ENCODE measurements at places on chromosomes 1 and 21.

- DNase-seq: no peak
- no peaks in the 10 kb centered on the region for H3K36me3 ChIP-seq
- H3K4me1 ChIP-seq: no peaks in the 10 kb centered on the region
- H3K27ac ChIP-seq: no peak overlapping the region
- no peaks in the 10 kb centered on the region for H3K27me3 ChIP-seq
Observed at GRCh38 chr21:35943752-35944151, 116.6 kb downstream of the SETD4 start.

- H3K4me1 ChIP-seq: no peaks in the 10 kb centered on the region
- H3K27me3 ChIP-seq: no peaks in the 10 kb centered on the region
- H3K4me3 ChIP-seq: no peak overlapping the region
- DNase-seq: no peak
Observed at GRCh38 chr1:190179817-190180216, 297.8 kb downstream of the BRINP3 start.

- H3K4me1 ChIP-seq: no peaks in the 10 kb centered on the region
- H3K4me3 ChIP-seq: no peak overlapping the region
- H3K36me3 ChIP-seq: no peaks in the 10 kb centered on the region
- no peak overlapping the region for H3K27ac ChIP-seq
Observed at GRCh38 chr1:20311289-20311688, 20.6 kb downstream of the VWA5B1 start.

DNA sequence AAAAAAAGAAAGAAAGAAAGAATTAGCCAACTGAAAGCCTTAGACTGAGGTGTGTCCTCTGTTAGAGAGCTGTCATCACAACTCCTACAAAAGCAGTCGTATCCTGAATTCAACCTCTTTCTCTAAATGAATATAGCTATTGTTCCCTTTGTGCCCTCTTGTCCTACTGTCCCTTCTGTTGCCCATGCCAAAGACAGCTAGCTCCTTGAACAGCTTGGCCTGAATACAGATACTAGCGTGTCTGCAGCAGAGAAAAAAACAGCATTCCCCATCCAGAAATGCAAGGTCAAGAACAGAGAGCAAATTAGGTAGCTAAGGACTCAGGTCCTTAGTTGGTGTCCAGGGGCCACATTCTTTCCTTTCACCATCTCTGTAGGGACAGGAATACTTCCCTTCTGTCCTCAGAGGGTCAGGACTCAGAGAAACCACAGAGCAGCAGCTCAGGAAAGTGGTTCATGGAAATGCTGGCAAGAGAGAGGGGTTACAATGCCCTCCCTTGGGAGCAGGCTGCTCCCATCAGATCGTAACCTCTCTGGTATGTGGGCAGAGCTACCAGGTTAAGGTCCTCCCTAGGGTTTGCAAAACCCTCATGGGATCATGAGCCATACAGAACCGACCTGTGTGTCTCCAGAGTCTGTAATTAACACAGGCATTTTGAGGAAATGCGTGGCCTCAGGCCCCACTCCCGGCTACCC is 1.8 kb upstream of the ZBTB48 start:
- DNase-seq: no peak
- peaks cover 16% of the 10 kb centered on the region for H3K4me1 ChIP-seq
- no peaks in the 10 kb centered on the region for H3K36me3 ChIP-seq
- no peak overlapping the region for H3K4me3 ChIP-seq
- no peak overlapping the region for H3K27ac ChIP-seq
- H3K27me3 ChIP-seq: no peaks in the 10 kb centered on the region

DNA sequence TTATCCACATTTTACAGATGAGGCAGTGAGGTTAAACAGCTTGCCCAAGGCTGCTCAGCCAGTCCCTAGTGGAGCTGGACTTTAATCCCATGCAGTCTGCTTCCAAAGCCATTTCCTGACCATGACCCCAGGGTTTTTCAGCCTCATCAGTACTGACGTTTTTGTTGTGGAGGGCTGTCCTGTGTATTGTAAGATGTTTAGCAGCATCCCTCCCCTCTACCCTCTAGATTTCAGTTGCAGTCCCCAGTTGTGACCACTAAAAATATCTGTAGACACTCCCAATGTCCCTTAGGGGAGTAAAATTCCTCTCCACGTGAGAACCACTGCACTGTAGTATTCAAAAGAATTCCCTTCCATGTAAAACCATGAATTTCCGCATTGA is 30.2 kb upstream of the C1orf105 start:
- peak overlapping the region; percentile 33 for H3K27ac ChIP-seq
- H3K4me1 ChIP-seq: no peaks in the 10 kb centered on the region
- no peak for DNase-seq
- no peak overlapping the region for H3K4me3 ChIP-seq

DNA sequence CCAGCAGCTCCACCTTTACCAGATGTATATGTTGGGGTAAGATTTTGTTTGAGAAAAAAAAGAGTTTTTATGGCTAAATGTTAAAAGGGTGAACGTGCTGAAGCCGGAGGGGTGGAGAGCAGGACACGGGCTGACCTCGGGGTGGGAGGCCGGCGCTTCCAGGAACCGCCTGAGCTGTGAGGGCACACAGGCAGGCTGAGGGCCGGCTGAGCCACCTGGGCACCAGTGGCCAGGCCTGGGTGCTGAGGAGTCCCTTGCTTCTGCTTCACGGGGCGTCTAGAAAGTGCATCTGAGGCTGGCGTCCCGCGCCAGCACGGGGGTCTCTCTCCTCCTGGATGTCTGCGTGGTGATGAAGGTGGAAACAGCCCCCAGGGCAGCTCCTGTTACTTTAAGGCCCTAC is 33.6 kb upstream of the ADARB1 start:
- DNase-seq: no peak
- H3K36me3 ChIP-seq: no peaks in the 10 kb centered on the region
- no peaks in the 10 kb centered on the region for H3K4me1 ChIP-seq

DNA sequence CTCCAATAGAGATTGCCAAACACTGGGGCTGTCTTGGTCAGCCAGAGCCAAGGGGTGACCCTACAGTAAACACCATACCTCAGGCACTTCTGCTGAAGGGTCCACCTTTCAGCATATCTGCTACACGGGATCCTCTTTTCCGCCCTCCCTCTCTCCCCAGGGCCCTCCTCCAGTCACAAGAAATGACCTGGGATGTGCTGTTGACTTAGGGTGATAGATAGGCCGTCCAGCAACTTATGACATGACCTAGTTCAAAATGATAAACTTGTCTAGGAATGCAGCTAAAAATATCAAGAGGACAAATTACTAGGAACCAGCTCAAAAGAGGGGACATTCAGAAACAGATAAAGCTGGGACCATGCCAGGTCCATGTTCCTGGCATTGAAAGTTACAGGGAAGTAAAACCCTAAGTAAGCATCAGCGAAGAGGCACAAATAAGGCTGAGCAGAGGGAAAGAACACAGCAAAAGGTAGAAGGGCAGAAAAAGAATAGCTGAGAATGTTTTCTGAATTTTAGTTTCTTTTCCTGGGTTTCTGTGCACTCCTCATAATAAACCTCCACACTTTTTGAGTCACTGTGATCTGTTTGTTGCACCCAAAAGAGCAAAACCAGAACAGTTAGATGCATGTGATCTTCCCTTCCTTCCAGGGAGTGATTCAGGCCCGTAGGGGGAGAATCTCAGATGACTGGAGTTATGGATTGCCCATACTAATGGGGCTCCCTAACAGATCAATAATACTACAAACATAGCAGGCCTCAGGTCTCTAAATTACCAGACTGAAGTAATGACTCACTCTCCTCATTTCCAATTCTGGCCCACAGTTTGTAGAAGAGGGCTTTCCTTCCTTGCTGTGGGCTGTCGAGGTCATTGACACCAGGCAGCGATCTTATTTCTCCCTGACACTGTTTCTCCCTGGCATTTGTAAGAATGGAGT is 48.9 kb upstream of the F3 start:
- H3K27me3 ChIP-seq: no peaks in the 10 kb centered on the region
- H3K27ac ChIP-seq: no peak overlapping the region
- H3K4me3 ChIP-seq: no peak overlapping the region
- H3K4me1 ChIP-seq: no peaks in the 10 kb centered on the region
- H3K36me3 ChIP-seq: no peaks in the 10 kb centered on the region

GRCh38 chr1:207052911-207053769 is at the start of gene PFKFB2:
TSS of gene PFKFB2 (plus strand) at chr1:207053275. CDS start at chr1:207054718, 1,443 bp downstream.
- DNase-seq: peak; percentile 100
- H3K4me3 ChIP-seq: peak within 1 kb of the TSS; percentile 67
- H3K4me1 ChIP-seq: peaks cover 12% of the 10 kb centered on the region
- peak within 1 kb of the TSS; percentile 91 for H3K27ac ChIP-seq
- H3K36me3 ChIP-seq: peaks cover 7% of the 10 kb centered on the region

DNA sequence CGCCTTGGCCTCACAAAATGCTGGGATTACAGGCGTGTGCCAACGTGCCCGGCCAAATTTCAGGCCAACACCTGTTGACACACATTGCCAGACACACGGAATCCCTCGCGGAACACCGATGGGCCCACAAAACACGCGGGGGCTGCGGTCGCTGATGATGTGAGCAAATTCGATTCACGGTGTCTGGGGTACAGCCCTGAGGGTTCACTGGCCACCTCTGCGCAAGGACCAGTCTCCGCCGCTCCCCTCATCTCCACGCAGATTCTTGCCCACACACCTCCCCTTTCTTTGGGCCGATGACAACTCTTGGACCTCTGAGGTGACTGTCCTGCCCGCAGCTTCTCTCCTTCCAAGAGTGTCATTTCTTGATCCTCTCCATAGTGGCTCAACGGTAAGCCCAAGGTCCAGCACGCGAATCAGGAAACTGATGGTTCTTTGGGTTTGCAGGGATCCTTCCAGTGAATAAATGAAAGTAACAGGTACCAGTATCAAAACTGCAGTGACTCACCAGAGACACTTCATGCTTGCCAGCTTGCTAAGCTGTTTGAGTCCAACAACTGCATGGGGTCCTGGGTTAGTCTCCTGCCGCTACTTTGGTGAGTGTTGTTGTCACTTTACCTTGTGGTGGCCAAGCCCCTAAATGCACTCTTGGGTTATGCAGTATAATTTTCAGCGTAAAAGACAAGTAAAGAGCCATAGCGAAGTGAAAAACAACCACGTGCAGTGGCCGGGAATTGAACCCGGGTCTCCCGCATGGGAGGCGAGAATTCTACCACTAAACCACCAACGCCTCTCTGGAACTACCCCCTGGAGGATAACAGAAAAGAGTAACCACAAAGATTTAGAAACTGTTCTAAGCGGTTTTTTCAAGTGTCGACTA is 11.0 kb upstream of the RNU1-3 start:
- H3K27ac ChIP-seq: no peak overlapping the region
- DNase-seq: peak; percentile 47
- H3K4me3 ChIP-seq: no peak overlapping the region

- no peak for DNase-seq
- no peaks in the 10 kb centered on the region for H3K27me3 ChIP-seq
- H3K4me1 ChIP-seq: no peaks in the 10 kb centered on the region
- no peak overlapping the region for H3K27ac ChIP-seq
- H3K36me3 ChIP-seq: no peaks in the 10 kb centered on the region
Observed at GRCh38 chr1:48057249-48057648, 60.1 kb upstream of the TRABD2B start.

DNA sequence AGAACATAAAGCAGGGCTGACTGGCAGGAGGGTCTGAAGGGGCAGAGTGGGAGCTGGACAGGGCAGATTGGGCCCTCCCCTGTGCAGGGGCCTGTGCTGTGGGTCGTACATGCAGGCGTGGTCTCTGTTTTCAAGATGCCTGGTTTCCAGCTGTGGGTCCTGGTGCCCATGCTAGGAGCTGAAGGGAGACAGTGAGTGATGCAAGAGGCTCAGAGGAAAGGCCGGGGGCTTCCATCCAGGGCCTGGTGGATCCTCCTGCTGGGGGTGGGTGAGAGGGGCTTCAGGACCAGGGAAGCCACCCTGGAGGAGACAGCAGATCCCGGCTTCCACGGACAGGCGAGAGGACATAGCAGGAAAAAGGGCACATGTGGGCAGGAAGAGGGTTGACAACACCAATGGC is 349.0 kb upstream of the VAMP3 start:
- H3K36me3 ChIP-seq: no peaks in the 10 kb centered on the region
- no peaks in the 10 kb centered on the region for H3K4me1 ChIP-seq
- no peak overlapping the region for H3K27ac ChIP-seq

DNA sequence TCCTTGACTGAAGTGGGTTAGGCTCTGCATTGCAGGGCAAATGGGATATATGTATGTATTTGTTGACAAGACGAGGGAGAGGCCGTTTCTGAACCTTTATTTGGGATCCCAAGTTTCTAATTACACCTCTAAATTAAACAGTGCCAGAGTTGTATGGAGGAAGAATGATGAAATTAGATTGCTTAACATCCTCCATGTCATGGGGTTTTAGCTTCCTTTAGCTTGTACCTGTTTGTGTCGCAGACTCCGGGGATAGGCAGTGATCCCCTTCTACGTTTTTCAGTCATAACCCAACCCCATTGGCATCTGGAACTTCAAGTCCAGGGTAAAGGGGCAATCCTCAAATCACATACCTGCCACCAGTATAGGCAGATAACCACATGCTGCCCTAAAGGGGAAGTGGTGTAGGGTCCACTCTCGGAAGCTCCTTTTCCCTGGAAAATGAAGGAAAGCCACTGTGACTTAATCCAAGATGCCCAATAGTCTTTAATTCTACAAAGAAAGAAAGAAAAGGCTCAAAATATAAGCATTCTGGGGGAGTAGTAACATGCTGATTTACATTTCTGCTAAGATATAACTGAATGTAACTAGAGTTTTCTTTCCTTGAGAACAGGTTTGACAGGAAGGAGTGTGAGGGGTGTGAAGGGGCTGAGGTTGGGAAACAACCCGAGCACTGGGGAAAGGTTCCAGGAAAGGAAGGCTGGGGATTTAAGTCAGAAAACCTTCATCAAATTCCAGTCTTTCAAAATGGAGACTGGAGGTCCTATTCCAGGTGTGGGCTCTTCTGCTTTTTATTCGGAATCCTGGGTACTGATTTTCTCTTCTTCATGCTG is 77.6 kb downstream of the RGL1 start:
- H3K4me1 ChIP-seq: no peaks in the 10 kb centered on the region
- no peak overlapping the region for H3K27ac ChIP-seq
- H3K27me3 ChIP-seq: no peaks in the 10 kb centered on the region
- DNase-seq: no peak
- H3K36me3 ChIP-seq: no peaks in the 10 kb centered on the region

- H3K4me3 ChIP-seq: no peak overlapping the region
- no peak for DNase-seq
- H3K4me1 ChIP-seq: no peaks in the 10 kb centered on the region
- no peaks in the 10 kb centered on the region for H3K27me3 ChIP-seq
- H3K36me3 ChIP-seq: no peaks in the 10 kb centered on the region
Observed at GRCh38 chr1:230465691-230466090, 39.6 kb upstream of the PGBD5 start.

DNA sequence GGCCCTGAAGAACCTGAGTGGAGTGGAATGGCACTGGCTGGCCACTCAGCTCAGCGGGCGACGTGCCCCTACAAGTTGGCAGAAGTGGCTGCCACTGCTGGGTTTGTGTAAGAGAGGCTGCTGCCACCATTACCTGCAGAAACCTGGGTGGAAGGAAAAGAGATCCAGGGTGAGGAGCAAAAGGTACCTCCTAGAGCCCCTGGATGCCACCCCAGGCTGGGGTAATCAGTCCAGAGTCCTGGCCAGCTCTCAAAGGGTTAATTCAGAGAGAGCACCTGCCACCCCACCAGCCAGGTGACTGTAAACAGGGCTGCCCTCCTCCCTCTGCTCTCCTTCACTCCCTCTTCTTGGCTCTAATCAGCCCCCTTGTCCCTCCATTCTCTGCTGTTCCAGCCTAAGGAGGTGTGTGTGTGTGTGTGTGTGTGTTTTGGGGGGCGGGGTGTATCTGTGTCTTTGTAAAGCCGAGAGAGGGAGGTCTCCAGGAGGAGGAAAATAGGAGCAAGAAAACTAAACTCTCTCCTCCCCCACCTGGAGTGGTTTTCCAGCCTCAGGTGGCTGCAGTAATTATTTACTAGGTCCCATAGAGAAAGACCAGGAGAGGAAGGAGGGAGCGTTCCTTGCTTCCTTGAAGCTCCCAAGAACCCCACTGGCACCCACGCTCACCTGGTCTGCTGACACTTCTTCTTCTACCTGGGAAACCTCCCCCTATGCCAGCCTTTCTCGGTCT is 12.6 kb downstream of the TRIM46 start:
- DNase-seq: no peak
- no peaks in the 10 kb centered on the region for H3K36me3 ChIP-seq
- no peak overlapping the region for H3K4me3 ChIP-seq
- peak overlapping the region; percentile 55 for H3K27ac ChIP-seq
